ENCODE measurements at places on chromosomes 3 and 15. TPM values are rescaled to one million over a fixed set of nuclear protein-coding genes. Genes with fewer than 3 reads are reported as not detected.
A peak's percentile ranks its signal among the peaks of the same experiment; 100 is the strongest.

The TGM4 gene
- not detected for total RNA-seq

DNA sequence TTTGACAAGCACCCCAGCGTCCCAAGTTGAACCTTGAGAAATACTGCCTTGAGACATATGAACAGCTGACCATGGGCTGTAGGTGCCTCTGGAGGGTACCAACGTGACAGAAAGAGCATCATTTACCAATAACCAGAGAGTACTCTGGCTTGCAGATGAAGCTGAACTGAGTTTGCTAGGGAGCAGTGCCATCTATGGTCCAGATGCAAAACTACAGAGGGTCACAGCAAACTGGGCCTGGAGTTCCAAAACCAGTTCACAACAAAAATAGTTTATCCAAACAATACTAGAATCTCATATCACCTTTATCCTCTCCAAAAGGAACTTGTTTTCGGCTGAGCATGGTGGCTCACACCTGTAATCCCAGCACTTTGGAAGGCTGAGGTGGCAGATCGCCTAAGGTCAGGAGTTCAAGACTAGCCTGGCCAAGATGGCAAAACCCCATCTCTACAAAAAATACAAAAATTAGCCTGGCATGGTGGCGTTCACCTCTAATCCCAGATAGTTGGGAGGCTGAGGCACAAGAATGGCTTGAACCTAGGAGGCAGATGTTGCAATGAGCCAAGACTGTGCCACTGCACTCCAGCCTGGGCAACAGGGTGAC is 69.3 kb downstream of the CHAC1 start:
- DNase-seq, result peak; percentile 24

- no peak for DNase-seq
These were observed 275.2 kb upstream of the MEIS2 start for GRCh38 chr15:37375519-37375918.

- DNase-seq, result peak; percentile 31
These were observed 214.5 kb downstream of the RPLP1 start for GRCh38 chr15:69666921-69667811.

The RBPMS2 gene
- total RNA-seq, result 41.3 TPM

DNA sequence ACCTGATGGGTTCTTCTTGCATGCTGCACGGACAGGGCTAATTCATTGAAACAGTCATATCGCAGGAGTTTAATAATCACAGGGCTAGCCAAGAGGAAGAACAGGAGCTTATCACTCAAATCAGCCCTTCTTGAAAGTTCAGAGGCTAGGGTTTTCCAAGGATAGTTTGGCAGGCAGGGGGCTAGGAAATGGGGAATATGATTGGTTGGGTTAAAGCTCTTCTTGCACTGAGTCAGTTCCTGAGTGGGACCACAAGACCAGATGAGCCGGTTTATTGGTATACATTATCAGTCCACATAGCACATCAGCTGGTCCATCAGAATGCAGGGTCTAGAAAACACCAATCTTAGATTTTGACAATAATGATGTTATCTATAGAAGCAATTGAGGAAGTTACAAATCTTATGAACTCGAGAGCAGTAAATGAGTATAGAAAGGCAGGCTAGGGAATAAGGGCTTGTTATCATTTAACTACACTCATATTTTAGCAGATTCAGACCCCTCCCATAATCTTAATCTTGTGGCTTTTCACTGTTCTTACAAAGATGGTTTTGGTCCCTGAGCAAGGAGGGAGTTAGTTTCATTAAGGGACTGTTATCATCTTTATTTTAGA is 58.1 kb upstream of the SLC25A36 start:
- DNase-seq, result no peak

The FANCD2OS gene
- total RNA-seq, result not detected

GRCh38 chr3:188184649-188185048 is 30.7 kb downstream of the LPP start:
- DNase-seq, result no peak

GRCh38 chr3:27749643-27750042 is 27.5 kb upstream of the EOMES start:
- no peak for DNase-seq

DNA sequence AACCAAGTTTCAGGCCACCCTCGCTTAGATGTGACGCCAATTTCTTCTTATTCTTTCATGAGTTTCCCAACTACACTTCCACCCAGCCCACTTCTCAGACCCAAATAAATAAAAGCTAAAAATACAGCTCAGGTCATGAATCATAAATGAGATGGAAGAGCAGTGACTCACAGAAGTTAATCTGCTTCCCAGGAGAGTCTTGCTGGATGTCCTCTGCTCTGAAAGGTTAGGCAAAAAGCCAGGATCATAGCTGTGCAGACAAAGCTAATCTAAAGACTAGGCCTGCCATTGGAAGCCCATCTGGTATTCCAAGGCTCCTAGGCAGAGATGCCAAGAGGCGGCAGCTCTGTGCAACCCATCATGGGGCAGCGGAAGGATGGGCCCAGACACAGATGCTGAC is 24.1 kb downstream of the SHC4 start:
- DNase-seq, result no peak

- no peak for DNase-seq
These were observed 1.5 kb upstream of the CSPG4 start for GRCh38 chr15:75714195-75714594.

DNA sequence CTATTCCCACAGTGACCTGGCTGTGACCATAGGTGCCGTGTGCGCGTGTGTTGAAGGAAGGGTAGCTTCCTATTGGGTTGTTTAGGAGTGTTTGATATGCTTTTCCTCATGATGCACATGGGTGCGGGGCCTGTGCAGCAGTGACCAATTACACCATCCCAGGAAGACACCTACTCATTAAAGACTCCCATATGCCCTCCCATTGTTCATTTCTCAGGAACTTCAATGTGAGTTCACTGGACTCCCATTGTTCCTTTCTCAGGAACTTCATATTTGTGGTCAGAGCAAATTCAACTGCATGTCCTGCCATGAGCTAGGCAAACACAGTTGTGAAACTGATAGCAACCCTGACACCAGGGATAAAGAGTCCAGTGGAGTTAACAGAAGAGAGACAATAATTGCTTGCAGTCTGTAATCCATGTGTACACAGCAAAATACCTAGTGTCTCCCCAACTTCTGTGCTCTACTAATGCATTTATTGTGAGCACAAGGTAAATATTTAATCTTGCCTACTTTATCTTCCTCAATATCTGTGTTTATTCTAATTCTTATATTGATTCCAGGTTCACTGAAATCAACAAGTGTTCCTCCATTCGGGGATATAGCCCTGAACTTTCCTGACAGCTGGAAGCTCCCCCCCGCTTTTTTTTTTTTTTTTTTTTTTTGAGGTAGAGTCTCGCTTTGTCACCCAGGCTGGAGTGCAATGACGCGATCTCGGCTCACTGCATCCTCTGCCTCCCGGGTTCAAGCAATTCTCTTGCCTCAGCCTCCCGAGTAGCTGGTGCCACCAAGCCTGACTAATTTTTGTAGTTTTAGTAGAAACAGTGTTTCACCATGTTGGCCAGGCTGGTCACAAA is 57.5 kb upstream of the GCNT3 start:
- peak; percentile 46 for DNase-seq

DNA sequence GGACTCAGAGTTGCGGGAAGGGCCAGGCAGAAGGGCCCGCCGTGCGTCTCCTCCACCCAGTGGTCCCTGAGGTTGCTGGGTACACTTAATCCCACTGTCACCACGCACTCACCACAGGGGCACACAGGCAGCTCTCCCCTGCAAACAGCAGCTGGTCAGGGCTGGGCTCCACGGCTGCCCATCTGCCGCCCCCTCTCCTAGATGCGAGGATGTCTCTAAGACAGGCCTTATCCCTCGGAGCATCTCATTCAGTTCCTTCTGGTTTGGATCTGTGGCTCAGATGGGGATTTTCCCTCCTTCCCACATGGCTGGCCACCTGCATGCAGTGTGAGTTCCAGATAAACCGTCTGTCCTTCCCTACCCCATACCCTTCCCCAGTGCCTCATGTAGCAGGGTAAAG is 26.3 kb downstream of the MRPS11 start:
- no peak for DNase-seq

The P2RY13 gene
- total RNA-seq, result 4.0 TPM

DNA sequence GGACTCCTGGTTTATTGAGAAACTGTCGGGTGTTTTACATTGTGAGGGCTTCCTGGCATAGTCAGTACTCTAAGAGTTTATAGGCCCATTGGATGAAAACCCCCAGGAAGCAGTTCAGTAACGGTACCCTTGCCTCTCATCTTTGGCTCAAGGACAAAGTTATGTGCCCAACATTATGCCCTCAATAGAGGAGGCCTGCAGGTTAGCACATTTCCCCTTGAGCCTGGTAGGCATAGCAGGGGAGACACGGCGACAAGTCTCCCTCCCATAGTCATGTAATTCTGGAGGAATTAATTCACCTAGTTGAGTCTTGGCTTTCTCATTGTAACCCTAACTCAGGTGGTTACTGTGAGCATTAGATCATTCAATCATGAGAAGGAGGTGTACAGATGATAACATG is 60.5 kb downstream of the GHSR start:
- no peak for DNase-seq

- DNase-seq, result no peak
These were observed 258.2 kb downstream of the ADAMTS17 start for GRCh38 chr15:100083572-100083971.

The MTHFS gene
- total RNA-seq, result 45.8 TPM

DNA sequence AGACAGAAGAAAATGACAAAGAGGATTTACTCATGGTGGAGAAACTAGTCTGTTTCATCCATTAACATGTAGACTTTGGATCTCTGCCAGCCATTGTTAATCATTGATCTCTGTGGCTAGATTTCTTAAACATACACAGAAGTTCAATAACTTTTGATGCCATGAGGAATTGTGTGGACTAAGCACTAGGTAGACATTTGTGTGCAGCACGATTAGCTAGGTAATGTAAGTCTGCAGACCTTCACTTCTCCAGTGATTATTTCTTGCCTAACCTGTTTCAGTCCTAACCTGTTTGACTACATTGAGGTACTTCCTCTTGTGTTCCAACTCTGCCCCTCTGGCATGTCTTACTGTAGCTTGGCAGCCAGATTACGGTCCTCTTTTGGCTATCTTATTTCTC is 928.5 kb upstream of the ROBO1 start:
- DNase-seq, result peak; percentile 77

GRCh38 chr3:31420311-31420710 is 112.4 kb upstream of the STT3B start:
- no peak for DNase-seq

The NECTIN3 gene
- total RNA-seq, result 27.7 TPM

- DNase-seq, result no peak
These were observed 1.1 kb downstream of the UCN2 start for GRCh38 chr3:48562367-48563095.

- DNase-seq, result no peak
These were observed 415.8 kb upstream of the SEMA6D start for GRCh38 chr15:47301481-47301880.

DNA sequence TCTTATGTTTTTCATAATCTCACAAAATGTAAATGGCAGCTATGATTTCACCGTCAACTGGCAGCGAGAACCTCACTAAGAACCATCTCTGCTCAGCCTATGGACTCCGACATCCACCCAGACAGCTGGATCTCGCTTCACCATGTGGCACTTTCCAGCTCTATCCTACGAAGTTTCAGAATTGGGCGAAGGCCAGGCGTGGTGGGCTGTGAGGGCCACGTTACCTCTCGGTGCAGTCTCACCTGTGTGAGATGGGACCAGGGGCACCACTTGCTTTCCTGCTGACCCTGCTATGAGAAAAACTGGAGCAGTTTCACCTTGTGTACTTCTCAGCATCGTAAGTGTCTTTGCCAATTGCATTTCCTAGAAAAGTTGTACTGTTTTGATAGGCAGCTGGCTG is 32.3 kb downstream of the CHDH start:
- no peak for DNase-seq

- no peak for DNase-seq
These were observed 7.3 kb downstream of the PRKCD start for GRCh38 chr3:53168175-53168923.

The TMEM207 gene
- total RNA-seq, result not detected

The LPCAT4 gene
- 97.9 TPM for total RNA-seq

- no peak for DNase-seq
These were observed 55.5 kb downstream of the IL12A start for GRCh38 chr3:160044121-160044520.

The SEMA3F gene
- total RNA-seq, result 34.1 TPM

- DNase-seq, result no peak
These were observed 95.4 kb upstream of the VGLL4 start for GRCh38 chr3:11739123-11739522.

Data from mucosa of gallbladder (tissue), 1 donor.